ENCODE measurements at places on chromosomes 6 and 20. TPM values are rescaled to one million over a fixed set of nuclear protein-coding genes. Genes with fewer than 3 reads are reported as not detected.

TAAR5 gene
- not detected for total RNA-seq

EFCAB8 gene
- total RNA-seq: 0.56 TPM

AIF1 gene
- total RNA-seq: 157 TPM

GRCh38 chr6:120608826-120609225 lies 725.5 kb downstream of the TBC1D32 start:
- no peaks in the 10 kb centered on the region for H3K4me1 ChIP-seq
- H3K27ac ChIP-seq: no peak overlapping the region
- no peaks in the 10 kb centered on the region for H3K36me3 ChIP-seq
- H3K4me3 ChIP-seq: no peak overlapping the region

- no peaks in the 10 kb centered on the region for H3K36me3 ChIP-seq
- DNase-seq: no peak
- H3K4me1 ChIP-seq: no peaks in the 10 kb centered on the region
- H3K27me3 ChIP-seq: no peaks in the 10 kb centered on the region
- H3K4me3 ChIP-seq: no peak overlapping the region
Observed at GRCh38 chr20:51360451-51361201, 181.9 kb downstream of the NFATC2 start.

DNA sequence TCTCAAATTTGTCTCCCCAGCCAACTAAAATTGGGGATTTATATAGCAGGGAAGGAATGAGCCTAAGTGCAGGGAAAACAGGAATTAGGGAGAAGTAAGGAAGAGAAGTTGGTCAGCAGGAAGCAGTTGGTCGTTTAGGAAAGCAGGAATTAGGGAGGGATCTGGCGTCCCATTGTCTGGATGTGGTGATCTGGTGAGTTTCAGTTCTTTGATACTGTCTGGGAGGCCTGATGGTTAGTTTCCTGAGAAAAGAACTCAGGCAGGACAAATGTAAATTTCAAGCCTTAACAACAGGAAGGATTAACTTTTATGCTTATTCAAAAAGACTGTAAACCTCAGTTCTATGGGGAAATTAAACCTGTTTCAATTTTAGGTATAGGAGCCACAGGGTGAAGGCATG lies 116.2 kb upstream of the PRL start:
- no peak overlapping the region for H3K27ac ChIP-seq
- H3K36me3 ChIP-seq: no peaks in the 10 kb centered on the region
- no peaks in the 10 kb centered on the region for H3K27me3 ChIP-seq
- DNase-seq: no peak
- no peak overlapping the region for H3K4me3 ChIP-seq

DNA sequence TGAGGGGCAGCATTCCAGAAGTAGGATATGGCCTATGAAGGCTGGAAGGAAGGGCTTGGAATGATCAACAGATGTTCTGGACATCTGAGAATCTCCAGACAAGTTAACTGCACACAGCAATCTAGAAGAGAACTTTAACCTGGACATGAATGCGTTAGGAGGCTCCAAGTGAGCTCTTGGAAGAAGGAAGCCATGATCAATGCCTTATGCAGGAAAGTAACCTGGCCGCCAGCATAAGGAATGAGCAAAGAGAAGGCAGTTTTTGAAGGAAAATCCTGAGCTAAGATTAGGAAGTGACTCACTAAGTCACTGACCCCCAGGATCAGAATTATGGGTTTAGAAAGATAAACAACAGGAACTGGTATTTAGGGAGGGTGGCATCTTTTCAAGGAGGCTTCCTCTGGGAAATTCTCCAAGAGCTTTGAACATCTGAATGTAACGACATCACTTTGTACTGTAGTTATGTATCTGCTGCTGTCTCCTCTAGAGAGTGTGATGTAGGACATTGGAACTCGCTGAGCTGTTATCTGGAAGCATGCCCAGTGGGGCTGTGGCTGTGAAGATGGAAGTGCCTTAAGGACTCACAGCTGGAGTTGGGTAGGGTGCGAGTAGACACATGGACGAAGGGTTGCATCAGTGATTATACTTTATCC lies 236.8 kb downstream of the PACRG start:
- H3K27me3 ChIP-seq: no peaks in the 10 kb centered on the region
- no peak for DNase-seq
- H3K36me3 ChIP-seq: no peaks in the 10 kb centered on the region
- H3K4me3 ChIP-seq: no peak overlapping the region

DNA sequence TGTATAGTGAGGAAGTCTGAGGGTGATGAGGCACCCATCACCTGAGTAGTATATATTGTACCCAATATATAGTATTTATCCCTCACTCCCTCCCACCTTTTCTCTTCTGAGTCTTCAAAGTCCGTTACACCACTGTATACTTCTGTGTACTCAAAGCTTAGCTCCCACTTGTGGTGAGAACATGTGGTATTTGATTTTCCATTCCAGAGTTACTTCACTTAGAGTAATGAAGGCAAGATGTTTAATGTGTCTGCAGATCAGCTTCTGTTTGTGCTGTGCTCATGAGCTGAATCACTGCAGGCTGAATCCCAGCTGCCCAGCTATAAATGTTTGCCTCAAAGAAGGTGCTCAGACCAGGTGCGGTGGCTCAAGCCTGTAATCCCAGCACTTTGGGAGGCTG lies 139.3 kb upstream of the FOXA2 start:
- no peaks in the 10 kb centered on the region for H3K4me1 ChIP-seq
- DNase-seq: no peak
- H3K27me3 ChIP-seq: no peaks in the 10 kb centered on the region
- no peaks in the 10 kb centered on the region for H3K36me3 ChIP-seq

DNA sequence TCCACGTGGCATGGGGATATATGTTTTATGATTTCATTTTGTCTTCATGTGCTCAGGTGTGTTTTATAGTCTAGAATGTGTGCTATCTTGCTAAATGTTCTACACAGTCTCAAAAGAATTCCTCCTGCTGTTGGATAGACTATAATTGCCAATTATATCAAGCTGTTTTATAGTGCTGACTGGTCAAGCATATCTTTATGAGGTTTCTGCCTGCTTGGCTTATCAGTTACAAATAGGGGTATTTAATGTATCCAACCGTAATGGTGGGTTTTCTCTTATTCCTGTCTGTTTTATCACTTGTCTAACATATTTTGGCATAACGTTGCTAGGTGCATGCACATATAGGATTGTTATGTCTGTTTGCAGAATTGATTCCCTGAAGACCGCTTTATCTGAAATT lies 201.3 kb downstream of the EYS start:
- no peak overlapping the region for H3K27ac ChIP-seq
- H3K27me3 ChIP-seq: no peaks in the 10 kb centered on the region
- H3K36me3 ChIP-seq: no peaks in the 10 kb centered on the region
- no peak for DNase-seq

GRCh38 chr20:10428008-10428407 lies 6.0 kb downstream of the MKKS start:
- H3K36me3 ChIP-seq: peaks cover 14% of the 10 kb centered on the region
- no peak overlapping the region for H3K27ac ChIP-seq
- no peak overlapping the region for H3K4me3 ChIP-seq
- H3K4me1 ChIP-seq: peaks cover 40% of the 10 kb centered on the region
- H3K27me3 ChIP-seq: no peaks in the 10 kb centered on the region
